ENCODE measurements at places on chromosomes 5 and 9. TPM values are rescaled to one million over a fixed set of nuclear protein-coding genes. Genes with fewer than 3 reads are reported as not detected.

- DNase-seq, result peak; percentile 90
Observed at GRCh38 chr9:99154356-99154755, 49.4 kb downstream of the TGFBR1 start.

DNA sequence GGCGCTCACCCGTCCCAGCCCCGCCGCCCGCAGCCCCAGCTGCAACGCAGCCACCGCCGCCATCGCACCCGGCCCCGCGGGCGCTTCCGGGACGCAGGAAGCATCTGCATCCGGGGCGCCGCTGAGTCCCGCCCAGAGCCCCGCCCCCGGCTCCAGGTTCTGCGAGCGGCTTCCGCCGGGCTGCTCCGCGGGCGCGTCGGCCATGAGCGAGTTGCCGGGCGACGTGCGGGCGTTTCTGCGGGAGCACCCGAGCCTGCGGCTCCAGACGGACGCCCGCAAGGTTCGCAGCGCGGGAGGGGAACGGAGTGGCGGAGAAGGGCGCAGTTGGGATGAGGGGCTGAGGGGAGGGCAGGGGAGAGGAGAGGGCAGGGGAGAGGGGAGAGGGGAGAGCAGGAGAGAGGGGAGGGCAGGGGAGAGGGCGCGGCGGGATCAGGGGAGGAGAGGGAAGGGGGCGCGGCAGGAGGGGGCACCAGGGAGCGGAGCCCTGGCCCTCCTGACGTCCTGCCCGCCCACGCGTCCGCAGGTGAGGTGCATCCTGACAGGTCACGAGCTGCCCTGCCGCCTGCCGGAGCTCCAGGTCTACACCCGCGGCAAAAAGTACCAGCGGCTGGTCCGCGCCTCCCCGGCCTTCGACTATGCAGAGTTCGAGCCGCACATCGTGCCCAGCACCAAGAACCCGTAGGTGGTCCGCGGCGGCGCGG is at the start of the genes SURF1 and SURF2:
SURF1 (minus strand) TSS at position 97 of the 701 bp plus-strand sequence; CDS start at position 63, 34 bp downstream.
SURF2 (plus strand) TSS at position 160 of the 701 bp plus-strand sequence; CDS start at position 203, 43 bp downstream.
- DNase-seq, result peak; percentile 82

DNA sequence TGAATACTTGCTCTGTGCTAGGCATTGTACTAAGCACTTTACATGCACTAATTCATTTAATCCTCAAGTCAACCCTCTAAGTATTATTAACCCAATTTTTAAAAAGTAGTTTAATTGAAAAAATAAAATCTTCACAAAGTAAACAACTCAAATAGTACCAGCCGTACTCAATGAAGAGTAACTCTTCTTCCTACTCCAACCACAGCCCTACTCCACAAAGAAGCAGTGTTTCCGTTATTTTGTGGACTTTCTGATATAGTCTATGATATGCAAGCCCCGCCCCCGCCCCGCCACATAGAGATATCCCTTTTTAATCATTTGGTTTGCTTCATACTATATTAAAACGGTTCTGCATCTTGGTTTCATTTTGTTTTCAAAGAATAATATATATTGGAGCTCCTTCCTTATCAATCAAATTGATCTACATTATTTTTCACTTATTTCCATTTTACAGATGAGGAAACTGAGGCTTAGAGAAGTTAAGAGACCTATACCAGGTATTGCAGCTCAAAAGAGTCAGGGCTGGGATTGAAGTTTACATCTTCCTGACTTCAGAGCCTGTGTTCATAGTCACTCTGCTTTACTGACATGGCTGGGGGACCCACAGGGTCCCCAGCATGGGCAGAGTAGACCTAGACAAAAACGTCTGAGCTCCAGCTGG is 78.6 kb downstream of the PCDH1 start:
- DNase-seq, result no peak

SLC24A2 gene
- not detected for total RNA-seq

CACFD1 gene
- 26.1 TPM for total RNA-seq

SLC6A19 gene
- total RNA-seq, result 1.0 TPM
